ENCODE measurements at places on chromosomes 6 and 20.

GRCh38 chr20:8589956-8590355, 457.9 kb downstream of the PLCB1 start:
- no peak for DNase-seq

DNA sequence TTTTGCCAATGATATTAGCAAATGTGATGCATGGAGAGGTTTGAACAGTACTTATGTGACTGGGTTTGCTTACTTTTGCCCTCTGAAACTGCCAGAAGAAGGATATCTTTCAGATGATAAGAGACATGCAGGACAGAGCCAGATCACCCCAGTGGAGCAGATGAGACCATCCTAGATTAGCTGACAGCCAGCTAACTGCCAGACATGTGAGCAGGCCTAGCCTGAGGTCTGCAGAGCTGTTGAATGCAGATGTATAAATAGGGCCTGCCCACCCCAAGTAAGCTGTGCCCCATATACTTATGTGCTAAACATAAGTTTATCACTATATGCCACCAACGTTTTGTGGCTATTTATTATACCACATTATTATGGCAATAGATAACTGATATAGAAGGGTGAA, 5.9 kb downstream of the ZSCAN31 start:
- no peak for DNase-seq

GRCh38 chr6:43781941-43782704, 12.1 kb downstream of the VEGFA start:
- DNase-seq = no peak

DNA sequence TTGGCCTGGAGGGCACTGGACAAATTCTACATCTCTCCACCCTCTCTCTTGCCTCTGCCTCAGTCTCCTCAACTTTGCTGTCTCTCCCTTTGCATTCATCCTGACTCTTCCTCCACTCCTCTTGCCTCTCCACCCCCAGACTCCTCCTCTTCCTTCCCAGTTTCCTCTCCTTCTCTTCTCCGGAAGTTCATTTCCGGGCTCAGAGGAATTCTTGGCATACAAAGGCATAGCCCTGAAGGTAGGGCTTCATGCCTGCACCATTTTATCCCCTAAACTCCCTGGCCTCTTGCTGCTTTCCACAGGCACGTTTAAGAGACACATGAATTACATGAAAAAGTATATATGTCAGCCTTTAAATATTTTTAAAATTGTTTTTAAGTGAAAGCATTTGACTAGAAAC, 10.6 kb downstream of the BFSP1 start:
- no peak for DNase-seq

GRCh38 chr6:167441715-167442206, 116.9 kb downstream of the TTLL2 start:
- no peak for DNase-seq

Data from caudate nucleus (tissue), 63 donors.